Activated T-helper 1 cell treated with anti-CD3 and anti-CD28 coated beads, Interleukin-2, amount 50 U/mL, for 16 hours (primary cell): ENCODE measurements at places on chromosomes 11 and 22.

GRCh38 chr11:64361659-64362058 lies 2.7 kb downstream of the RPS6KA4 start:
- no peak for DNase-seq

DNA sequence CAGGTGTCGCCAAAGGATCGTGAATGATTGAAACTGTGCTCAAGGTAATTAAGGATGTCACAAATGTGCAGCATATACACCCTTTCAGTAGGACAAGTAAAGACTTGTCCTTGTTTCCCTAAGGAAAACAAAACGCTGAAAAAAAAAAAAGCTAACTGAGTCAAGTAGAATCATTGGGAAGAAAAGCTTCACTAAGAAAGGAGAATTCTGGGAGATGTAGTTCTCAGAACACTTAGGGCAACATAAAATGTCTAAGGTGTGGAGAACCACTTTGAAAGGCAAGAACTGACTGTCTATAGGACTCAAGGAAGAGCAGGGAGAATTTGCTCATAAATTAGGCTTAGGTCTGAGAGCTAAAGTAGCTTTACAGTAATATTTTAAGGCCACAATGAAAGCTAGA lies 2.9 kb upstream of the OR5T1 start:
- no peak for DNase-seq

DNA sequence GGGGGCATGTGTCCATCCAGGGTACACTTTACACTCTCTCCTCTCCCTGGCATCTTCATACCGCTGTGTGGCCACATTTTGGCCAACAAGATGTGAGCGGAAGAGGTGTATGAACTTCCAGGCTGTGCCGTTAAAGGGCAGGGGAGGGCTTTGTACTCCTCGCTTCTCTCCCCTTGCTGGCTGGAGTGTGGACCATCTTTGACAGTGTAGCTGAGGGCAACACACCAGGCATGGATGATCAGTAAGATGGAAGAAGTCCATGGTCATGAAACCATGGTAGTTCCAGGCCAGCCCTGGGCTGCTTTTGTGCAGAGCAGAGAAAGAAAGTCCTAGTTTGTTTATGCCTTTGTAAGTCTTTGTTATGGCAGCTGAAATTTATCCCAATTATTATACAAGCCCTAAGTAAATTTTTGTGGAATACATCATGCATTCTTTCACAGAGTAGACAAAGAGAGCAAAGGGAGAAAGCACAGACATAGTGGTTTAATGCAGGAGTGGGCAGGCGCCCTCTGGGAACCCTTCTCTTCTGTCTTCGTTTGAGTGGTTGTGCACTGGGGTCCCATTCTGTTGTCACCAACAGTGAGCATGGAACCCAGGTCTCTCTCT lies 70.4 kb downstream of the FBXO7 start:
- no peak for DNase-seq

DNA sequence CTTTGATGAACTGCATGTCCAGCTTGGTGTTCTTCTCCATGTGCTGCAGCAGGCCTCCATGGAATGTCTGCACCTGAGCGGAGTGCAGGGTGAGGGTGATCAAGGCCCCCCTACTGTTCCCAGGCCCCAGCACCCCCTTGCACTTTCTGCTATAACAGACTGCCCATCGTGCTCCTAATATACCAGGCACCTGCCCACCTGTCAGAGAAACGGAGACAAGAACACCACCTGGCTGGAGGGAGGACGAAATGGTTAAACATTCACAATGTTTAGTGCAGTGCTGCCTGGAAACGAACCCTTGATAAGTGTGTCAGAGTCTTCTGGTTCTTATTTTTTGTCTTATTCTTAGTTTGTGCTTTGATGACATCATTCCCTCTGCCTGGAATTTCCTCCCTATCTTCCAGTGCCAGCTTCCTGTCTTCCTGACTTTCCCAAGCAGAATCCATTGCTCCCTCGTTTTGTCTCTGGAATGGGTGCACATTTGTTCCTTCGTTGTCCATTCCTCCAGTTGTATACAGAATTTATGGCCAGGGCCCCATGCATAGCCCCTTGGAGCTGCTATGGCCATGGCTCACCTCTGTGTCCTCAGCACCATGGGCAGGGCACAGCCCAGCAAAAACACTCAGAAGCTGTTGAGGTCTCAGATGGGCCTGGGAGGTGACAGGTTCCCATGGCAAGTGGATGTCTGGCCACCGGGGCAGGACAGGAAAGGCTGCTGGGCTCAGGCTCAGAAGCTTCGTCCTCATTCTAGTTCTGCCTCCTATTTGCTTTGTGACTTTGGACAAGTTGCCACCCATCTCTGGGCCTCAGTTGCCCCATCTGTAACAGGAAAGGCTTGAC lies 11.9 kb downstream of the BAIAP2L2 start:
- DNase-seq, result no peak

DNA sequence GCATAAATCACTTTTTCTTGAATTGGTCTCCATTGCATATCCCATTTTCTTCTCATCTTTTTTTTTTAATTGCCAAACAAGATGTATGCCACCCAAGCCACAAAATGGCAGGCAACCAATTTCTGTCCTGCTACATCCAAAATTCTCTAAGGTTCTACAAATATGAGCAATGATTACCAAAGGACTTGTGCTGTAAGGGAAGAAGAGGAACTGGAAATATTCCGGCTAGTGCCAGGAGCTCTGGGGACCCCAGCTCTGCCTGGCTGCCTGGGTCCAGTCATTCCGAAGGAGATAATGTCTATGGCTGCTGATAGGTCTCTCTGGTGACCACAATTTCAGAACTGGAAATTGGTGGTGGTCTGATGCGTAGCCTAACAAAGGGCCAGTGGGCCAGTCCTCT lies 17.1 kb upstream of the SNX32 start:
- no peak for DNase-seq

DNA sequence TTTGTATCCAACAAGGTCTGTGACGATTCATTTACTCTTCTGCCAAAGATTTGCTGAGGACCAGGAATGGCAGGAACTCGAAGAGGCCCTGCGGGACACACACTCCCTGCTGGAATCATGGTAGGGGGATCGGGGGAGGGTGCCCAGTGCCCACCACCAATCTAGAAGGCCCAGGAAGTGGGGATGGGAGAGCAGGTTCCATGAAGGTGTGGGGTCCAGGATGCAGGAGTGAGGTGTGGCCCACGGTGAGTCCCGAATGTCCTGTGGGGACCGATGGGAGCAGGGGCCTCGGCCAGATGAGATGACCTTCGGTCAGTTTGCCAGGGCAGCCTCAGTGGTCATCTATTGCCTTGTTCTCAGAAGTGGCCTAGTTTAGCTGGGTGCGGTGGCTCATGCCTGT lies 492.7 kb downstream of the BRD1 start:
- DNase-seq, result no peak
